ENCODE measurements at places on chromosomes 5 and 9. TPM values are rescaled to one million over a fixed set of nuclear protein-coding genes. Genes with fewer than 3 reads are reported as not detected.

Gene COL23A1
- polyA plus RNA-seq, result 1.1 TPM

Gene HARS2
- 27.6 TPM for polyA plus RNA-seq

Gene IFNA6
- polyA plus RNA-seq, result not detected

Gene NR5A1
- polyA plus RNA-seq, result not detected

Gene ZNF879
- polyA plus RNA-seq, result 1.4 TPM

Gene TAF11L10
- polyA plus RNA-seq, result not detected

Gene PAXX
- 39.9 TPM for polyA plus RNA-seq

Gene ZDHHC21
- 5.1 TPM for polyA plus RNA-seq

Gene IL9
- polyA plus RNA-seq, result not detected

Gene QSOX2
- polyA plus RNA-seq, result 5.7 TPM

Gene UBTD2
- polyA plus RNA-seq, result 8.8 TPM

Gene SHLD3
- 2.6 TPM for polyA plus RNA-seq

Gene PCDHGC5
- 0.25 TPM for polyA plus RNA-seq

Gene GPR150
- not detected for polyA plus RNA-seq

Gene ADAMTS12
- 0.50 TPM for polyA plus RNA-seq

Gene CTXN3
- polyA plus RNA-seq, result not detected

Gene FAM153A
- not detected for polyA plus RNA-seq

Gene SLC26A2
- polyA plus RNA-seq, result 3.3 TPM

Gene PLEKHG4B
- not detected for polyA plus RNA-seq

Gene CDH6
- 0.25 TPM for polyA plus RNA-seq

Gene MVB12B
- polyA plus RNA-seq, result 4.2 TPM

Gene ARPC5L
- 29.8 TPM for polyA plus RNA-seq

Gene RANBP3L
- 8.1 TPM for polyA plus RNA-seq

Gene PLCXD3
- 2.8 TPM for polyA plus RNA-seq

Gene DMRTA1
- polyA plus RNA-seq, result not detected

Gene ADAMTS2
- 4.8 TPM for polyA plus RNA-seq

Gene CRAT
- polyA plus RNA-seq, result 51.1 TPM

Gene SCAI
- polyA plus RNA-seq, result 3.1 TPM

Gene LECT2
- polyA plus RNA-seq, result not detected

All from aorta (tissue), 5 donors.